ENCODE measurements at places on chromosomes 2 and 18. TPM values are rescaled to one million over a fixed set of nuclear protein-coding genes. Genes with fewer than 3 reads are reported as not detected.

Gene GDF7
- total RNA-seq: under 0.01 TPM

Gene TMEM169
- total RNA-seq: 15.7 TPM

Gene SERPINB11
- total RNA-seq: not detected

Gene DNAJC5G
- total RNA-seq: not detected

Gene NEU2
- total RNA-seq: not detected

Gene SLC11A1
- total RNA-seq: 2.0 TPM

Measured in temporal lobe (tissue), 4 donors.